ENCODE measurements at places on chromosomes 12 and 14.

DNA sequence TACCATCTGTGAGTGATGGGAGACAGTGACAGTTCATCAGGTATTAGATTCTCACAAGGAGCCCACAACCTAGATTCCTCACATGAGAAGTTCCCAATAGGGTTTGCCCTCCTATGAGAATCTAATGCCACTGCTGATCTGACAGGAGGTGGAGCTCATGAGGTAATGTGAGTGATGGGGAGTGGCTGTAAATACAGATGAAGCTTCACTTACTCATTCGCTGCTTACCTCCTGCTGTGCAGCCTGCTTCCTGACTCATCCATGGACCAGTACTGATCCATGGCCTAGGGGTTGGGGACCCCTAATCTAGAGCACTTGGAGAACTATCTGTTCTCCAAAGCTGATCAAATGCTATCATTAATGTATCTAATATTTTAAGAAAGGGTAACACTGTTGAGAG lies 17.7 kb downstream of the CLEC2D start:
- no peak overlapping the region for H3K27ac ChIP-seq
- H3K4me3 ChIP-seq, result no peak overlapping the region
- H3K4me1 ChIP-seq, result no peaks in the 10 kb centered on the region

GRCh38 chr12:57865084-57865751 lies 18.7 kb upstream of the CTDSP2 start:
- H3K27ac ChIP-seq, result no peak overlapping the region
- H3K36me3 ChIP-seq, result no peaks in the 10 kb centered on the region
- peaks cover 12% of the 10 kb centered on the region for H3K4me1 ChIP-seq
- peak overlapping the region; percentile 65 for H3K4me3 ChIP-seq
- peaks cover 5% of the 10 kb centered on the region for H3K27me3 ChIP-seq
- no peak for DNase-seq

- peak overlapping the region; percentile 37 for H3K27ac ChIP-seq
- DNase-seq, result peak; percentile 66
Observed at GRCh38 chr14:73236157-73236556, 1.1 kb upstream of the PAPLN start.

GRCh38 chr14:57692671-57693070 lies 173.2 kb downstream of the SLC35F4 start:
- H3K4me3 ChIP-seq, result no peak overlapping the region
- H3K27ac ChIP-seq, result no peak overlapping the region
- DNase-seq, result no peak

- H3K27ac ChIP-seq, result no peak overlapping the region
- H3K4me3 ChIP-seq, result no peak overlapping the region
- no peak for DNase-seq
Observed at GRCh38 chr12:116187151-116187511, 90.4 kb downstream of the MED13L start.

GRCh38 chr14:105257464-105257863 lies 9.1 kb downstream of the BTBD6 start:
- no peaks in the 10 kb centered on the region for H3K4me1 ChIP-seq
- no peaks in the 10 kb centered on the region for H3K36me3 ChIP-seq
- H3K27me3 ChIP-seq, result no peaks in the 10 kb centered on the region
- no peak overlapping the region for H3K4me3 ChIP-seq

DNA sequence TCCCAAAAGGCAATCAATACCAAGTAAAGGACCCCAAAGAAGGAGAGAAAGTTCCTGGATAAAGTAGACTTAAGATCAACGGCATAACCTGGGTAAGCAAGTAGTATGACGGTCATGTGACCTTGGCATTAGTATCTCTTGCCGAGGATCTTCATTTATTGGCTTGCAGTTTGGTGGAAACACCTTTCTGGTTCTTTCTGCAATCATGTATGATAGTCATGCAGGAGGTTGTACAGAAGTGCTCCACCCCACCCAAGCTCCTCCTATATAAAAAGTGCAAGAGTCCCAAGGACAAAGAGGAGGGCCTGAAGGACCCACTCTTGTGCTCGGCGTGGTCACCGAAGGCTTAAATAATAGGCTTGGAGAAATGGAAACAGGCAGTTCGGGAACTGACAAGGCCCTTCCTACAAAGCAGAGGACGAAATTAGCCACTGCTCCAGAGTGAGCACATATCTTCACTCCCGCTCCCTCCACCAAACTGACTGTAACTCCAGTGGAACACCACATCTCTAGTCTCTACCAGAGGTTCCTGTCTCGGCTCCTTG lies 750 bp downstream of the CS start:
- peak overlapping the region; percentile 99 for H3K4me3 ChIP-seq
- H3K4me1 ChIP-seq, result peaks cover 4% of the 10 kb centered on the region
- peak overlapping the region; percentile 45 for H3K27ac ChIP-seq
- peak; percentile 46 for DNase-seq

DNA sequence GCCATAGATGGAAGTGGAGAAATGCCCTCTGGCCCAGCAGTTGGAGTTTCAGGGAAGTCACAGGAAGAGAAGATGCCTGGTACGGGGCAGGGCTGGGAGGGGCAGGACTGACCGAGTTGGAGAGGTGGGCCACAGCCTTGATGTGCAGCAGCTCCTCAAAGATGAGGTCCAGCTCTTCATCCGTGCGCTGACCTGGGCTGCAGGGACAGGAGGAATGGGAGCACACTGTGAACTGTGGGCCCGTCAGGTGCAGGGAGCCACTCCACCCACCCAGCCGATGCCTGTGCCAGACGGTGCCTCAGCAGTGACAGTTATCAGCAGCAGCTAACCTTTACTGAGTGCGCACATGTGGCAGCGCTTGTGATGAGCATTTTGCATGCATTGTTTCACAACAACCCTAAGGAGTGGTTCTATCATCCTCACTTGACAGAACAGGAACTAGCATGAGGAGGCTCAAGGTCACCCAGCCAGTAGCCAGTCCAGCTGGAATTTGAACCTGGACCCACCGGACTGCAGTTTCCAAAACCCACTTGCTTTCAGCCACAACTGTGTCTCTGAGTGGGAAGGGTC lies 8.4 kb downstream of the RAPGEF3 start:
- H3K4me3 ChIP-seq, result no peak overlapping the region
- no peak overlapping the region for H3K27ac ChIP-seq
- H3K27me3 ChIP-seq, result no peaks in the 10 kb centered on the region
- DNase-seq, result no peak

DNA sequence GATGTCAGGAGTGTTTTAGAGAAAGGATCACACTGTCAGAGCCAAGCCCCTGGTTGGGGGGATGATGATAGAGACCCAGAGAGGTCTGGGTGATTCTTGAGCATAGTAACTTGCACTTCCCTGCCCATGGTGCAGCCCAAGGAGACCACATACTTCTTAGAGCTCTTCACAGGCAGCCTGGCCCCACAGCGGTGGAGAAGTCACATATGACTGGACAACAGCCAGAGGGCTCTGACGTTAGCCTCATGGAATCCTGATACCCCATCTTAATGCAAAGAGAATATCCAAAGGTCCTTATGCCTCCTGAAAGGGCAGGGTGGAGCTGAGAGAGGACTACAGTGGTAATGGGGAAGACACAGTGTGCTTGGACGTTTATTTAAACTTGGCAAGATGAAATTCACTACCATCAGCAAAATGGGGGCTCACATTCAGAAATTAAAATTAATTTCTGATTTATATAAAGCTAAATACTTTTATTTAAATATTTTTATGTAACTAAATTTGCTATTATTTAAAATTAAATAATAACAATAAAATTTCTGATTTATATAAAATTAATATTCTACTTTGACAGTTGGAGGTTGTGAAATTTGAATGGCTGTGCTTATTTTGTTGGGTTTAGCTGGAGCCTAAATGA lies 131.3 kb downstream of the KTN1 start:
- no peak for DNase-seq
- no peak overlapping the region for H3K4me3 ChIP-seq
- no peaks in the 10 kb centered on the region for H3K27me3 ChIP-seq
- H3K27ac ChIP-seq, result no peak overlapping the region
- no peaks in the 10 kb centered on the region for H3K4me1 ChIP-seq
- H3K36me3 ChIP-seq, result no peaks in the 10 kb centered on the region

DNA sequence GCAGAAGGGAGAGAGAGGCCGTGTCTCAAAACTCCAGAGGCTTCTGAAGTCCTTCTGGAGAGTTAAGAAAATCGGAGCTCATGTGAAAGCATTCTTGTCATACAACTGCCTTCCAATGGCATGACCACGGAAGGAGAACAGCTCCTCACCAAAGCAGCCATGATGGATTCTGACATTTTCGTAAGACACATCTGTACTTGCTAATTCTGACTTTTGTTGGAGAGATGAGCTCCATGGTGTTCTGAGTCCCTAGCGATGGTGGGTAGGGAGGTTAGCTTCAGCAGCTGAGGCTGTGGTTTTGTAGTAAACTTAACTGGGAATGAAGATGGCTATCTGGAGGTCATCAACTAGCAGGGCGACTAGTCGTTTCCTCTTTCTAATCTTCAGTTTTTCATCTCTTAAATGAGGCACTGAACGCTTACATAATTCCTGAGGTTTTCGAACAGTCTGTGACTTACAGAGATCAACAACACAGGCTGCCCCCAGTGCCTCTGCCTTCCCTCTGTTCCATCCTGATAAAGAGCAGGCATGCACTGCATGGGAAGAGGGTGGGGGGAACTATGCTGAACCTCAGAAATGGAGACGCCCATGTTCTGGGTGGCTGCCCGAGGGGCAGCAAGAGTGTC lies 28.6 kb upstream of the DICER1 start:
- no peak overlapping the region for H3K4me3 ChIP-seq
- no peaks in the 10 kb centered on the region for H3K4me1 ChIP-seq
- H3K27me3 ChIP-seq, result no peaks in the 10 kb centered on the region
- no peak for DNase-seq
- no peaks in the 10 kb centered on the region for H3K36me3 ChIP-seq

DNA sequence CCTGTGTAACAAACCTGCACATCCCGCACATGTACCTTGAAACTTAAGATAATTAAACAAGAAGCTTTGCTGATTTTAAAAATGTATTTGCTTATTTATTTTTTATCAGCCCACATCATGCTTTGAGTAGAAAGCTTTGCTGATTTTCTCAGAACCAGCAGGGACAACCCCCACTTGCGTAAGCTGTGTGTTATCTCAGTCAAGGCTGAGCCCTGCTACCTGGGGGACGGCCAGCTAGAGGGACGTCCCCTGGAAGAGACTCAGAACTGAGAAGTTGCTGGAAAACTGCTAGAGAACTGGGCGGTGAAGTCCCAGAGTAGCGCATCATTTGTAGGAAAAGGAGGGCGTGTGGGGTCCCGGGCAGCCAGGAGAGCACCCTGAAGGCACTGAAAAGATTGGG lies 4.1 kb upstream of the PLEK2 start:
- H3K4me1 ChIP-seq, result no peaks in the 10 kb centered on the region
- peaks cover 11% of the 10 kb centered on the region for H3K27me3 ChIP-seq
- DNase-seq, result no peak
- H3K27ac ChIP-seq, result no peak overlapping the region

- no peak overlapping the region for H3K4me3 ChIP-seq
- DNase-seq, result no peak
- H3K4me1 ChIP-seq, result peaks cover 8% of the 10 kb centered on the region
- no peak overlapping the region for H3K27ac ChIP-seq
- no peaks in the 10 kb centered on the region for H3K27me3 ChIP-seq
Observed at GRCh38 chr14:90804292-90805083, 11.7 kb downstream of the TTC7B start.

GRCh38 chr12:57181561-57182155 lies 34.2 kb upstream of the LRP1-AS start:
- no peak for DNase-seq
- no peaks in the 10 kb centered on the region for H3K27me3 ChIP-seq
- H3K4me3 ChIP-seq, result no peak overlapping the region
- no peak overlapping the region for H3K27ac ChIP-seq
- peaks cover 78% of the 10 kb centered on the region for H3K36me3 ChIP-seq
- no peaks in the 10 kb centered on the region for H3K4me1 ChIP-seq

GRCh38 chr12:1007994-1008393 lies 17.0 kb downstream of the ERC1 start:
- no peaks in the 10 kb centered on the region for H3K36me3 ChIP-seq
- H3K4me3 ChIP-seq, result no peak overlapping the region
- peaks cover 3% of the 10 kb centered on the region for H3K4me1 ChIP-seq
- no peak overlapping the region for H3K27ac ChIP-seq
- H3K27me3 ChIP-seq, result no peaks in the 10 kb centered on the region

GRCh38 chr14:31927348-31927832 lies 149.7 kb upstream of the ARHGAP5 start:
- H3K27ac ChIP-seq, result no peak overlapping the region
- no peaks in the 10 kb centered on the region for H3K36me3 ChIP-seq
- H3K4me1 ChIP-seq, result no peaks in the 10 kb centered on the region
- no peak for DNase-seq
- no peaks in the 10 kb centered on the region for H3K27me3 ChIP-seq

GRCh38 chr14:91035855-91036254 lies 24.6 kb downstream of the RPS6KA5 start:
- H3K27me3 ChIP-seq, result no peaks in the 10 kb centered on the region
- no peak overlapping the region for H3K27ac ChIP-seq
- DNase-seq, result no peak
- H3K36me3 ChIP-seq, result no peaks in the 10 kb centered on the region
- no peak overlapping the region for H3K4me3 ChIP-seq
- H3K4me1 ChIP-seq, result no peaks in the 10 kb centered on the region

GRCh38 chr12:102950107-102950949 lies 7.1 kb upstream of the ASCL1 start:
- DNase-seq, result no peak
- H3K27me3 ChIP-seq, result peaks cover 56% of the 10 kb centered on the region
- peak overlapping the region; percentile 49 for H3K4me3 ChIP-seq
- no peaks in the 10 kb centered on the region for H3K36me3 ChIP-seq
- no peak overlapping the region for H3K27ac ChIP-seq
- peaks cover 14% of the 10 kb centered on the region for H3K4me1 ChIP-seq

All from H1 (cell line).